H1 (cell line): ENCODE measurements at places on chromosomes 2 and 18.

DNA sequence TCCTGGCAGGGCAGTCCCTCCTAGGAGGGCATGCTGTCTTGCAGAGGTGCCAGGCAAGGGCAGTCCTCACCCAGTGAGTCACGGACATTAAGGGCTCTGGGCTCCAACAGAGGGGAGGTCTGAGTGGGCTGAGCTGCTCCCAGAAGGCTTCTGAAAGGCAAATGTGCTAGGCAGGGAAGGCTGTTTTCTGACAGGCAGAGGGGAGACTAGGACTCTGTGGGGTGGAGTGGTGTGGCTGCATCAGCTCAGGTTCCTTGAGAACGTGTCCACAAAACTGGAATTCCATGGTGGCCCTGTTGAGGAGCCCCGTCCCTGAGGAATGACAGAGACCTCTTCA, 283.5 kb downstream of the MYCN start:
- no peak for DNase-seq

DNA sequence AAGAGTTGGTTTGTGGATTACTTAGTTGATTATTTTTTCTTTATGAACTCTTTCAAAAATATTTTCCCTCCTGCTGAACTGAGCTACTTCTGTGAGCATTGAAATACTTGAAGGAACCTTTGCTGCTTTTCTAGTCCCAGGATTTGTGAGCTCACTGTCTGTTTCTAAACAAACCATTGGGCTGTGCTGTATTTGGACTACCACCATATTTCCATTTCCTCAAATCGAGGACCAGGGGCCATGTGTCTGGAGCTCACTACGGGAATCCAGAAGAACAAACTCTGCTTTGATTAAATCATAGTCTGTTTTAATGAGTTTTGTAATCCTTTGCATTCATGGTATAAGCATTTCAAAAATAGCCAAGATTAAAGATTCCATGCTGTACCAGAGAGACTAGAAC, 1.3 kb downstream of the MRPL33 start:
- DNase-seq = no peak

GRCh38 chr2:54999182-54999581, 51.1 kb downstream of the RTN4 start:
- no peak for DNase-seq

GRCh38 chr2:10887476-10887875, 24.3 kb upstream of the KCNF1 start:
- DNase-seq = no peak

- no peak for DNase-seq
These were observed 122.2 kb downstream of the BIRC6 start for GRCh38 chr2:32478889-32479620.

- DNase-seq = peak; percentile 82
These were observed 1330.6 kb downstream of the DSC3 start for GRCh38 chr18:29711932-29712331.

GRCh38 chr2:240590681-240591111, 4.2 kb downstream of the CAPN10 start:
- no peak for DNase-seq

DNA sequence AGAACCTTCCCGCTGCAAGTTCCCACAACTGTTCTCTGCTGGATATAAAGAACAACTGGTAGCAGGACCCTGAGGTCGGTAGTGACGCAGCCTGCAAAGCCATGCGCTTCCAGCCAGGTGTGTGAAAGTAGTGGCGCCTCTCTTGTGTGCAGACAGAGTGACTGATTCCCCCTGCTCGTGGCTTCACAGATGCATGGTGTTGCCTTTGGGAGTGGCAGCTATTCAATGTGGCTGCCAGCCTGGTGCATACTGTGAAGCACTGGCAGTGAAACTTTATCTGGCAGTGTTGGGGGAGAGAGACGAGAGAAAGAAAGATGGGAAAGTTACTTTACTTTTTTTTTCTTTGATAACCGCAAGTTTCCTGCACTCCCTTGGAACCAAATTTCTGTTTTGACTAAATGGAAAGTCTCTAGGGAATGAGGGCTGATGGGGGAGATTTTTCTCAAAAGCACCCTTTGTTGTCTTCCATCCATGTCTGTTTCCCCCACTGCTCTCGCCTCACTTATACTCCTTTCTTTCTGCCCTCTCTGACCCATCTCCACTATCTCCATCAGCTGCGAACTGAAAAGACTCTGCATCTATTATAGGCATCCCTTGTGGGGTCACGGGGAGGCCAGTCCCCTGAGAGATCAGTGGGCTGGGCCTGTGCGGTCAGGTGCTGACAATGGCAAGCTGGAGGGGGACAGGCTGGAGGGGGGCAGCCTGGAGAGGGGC, 90.0 kb upstream of the TNP1 start:
- DNase-seq = no peak

GRCh38 chr2:224248944-224249371, 152.9 kb downstream of the FAM124B start:
- no peak for DNase-seq

- no peak for DNase-seq
These were observed 39.1 kb downstream of the B3GNT2 start for GRCh38 chr2:62234755-62235655.

GRCh38 chr2:5076599-5076998, 615.6 kb upstream of the SOX11 start:
- no peak for DNase-seq

DNA sequence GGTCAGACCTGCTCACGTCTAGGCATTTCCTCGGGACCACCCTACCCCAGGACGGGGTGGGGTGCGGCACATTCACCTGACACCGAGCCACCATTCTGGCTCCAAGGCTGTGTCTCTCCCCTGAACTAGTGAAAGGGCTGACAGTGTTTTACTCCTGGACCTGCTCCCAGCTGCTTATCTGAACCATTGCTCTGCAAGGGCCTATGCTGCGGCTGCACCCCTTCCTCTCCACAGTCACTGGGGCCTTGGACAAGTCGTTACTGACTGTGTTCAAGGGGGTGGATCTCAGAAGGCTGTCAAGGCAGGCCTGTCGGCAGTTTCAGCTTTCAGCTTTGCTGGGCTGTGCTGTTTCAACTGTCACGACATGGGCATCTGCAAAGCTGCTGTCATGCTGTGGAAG, 11.7 kb downstream of the CREG2 start:
- DNase-seq = no peak

DNA sequence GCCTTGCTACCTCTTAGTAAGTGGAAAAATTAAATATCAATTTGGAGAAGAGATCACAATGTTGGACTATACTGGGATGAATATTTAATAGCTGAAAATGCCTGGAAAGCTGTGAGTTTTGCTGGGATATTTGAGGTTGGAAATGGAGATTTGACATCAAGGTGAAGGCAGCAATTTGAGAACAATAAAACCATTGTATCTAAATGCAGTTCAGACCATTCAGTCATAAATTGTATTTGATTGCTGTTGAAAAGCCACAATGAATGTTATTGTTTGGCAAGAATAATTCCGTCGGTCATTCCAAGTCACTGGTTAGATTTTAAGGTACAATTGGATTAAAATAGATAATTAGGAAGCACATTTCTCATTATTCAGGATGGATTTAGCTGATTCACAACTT, 325.6 kb downstream of the HRH4 start:
- DNase-seq = no peak

GRCh38 chr2:111904726-111905474, 6.5 kb downstream of the MERTK start:
- DNase-seq = no peak

DNA sequence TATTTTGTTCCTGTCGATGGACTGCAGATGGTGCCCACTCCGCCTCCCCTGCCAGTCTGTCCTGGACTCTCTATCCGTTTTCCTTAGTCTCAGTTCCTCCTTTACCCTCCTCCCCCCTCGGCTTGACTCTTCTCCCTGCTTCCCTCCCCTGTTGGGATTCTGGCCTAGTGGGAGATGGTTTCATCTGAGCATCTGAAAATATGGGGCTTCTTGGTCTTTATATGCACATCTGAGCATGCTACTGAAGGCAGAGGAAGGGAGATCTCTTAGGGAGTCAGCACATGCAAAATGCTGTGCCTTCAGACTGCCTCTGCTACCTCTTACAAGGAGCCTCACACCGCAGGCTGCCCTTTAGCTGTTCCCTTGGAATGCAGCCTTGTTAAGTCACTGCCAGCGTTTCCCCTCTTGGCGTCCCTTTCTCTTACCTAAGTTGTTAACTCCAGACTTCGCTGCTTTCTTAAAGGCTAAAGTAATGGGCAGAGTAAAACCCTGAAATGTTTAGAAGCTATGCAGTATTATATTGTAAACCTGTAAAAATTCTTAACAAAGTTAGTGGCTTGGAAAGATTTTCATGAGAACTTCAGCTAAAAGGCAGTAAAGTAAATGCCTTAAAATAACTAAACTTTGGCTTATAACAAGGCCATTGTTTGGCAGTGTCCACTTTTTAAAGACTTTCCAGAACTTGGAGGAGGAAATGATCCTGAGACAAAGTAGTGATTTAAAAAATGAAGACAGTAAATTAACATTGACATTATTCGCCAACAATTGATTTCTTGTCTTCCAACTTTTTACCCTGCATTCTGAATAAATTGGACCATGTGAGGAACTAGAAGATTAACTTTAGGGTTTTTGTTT, 49.8 kb downstream of the LDLRAD4 start:
- no peak for DNase-seq

GRCh38 chr2:106991866-106992265, 105.9 kb upstream of the ST6GAL2 start:
- DNase-seq = no peak

GRCh38 chr18:55783921-55784320, 195.9 kb upstream of the TCF4 start:
- no peak for DNase-seq
